IPS DF 6.9 (cell line): ENCODE measurements at places on chromosomes 5 and 9.

GRCh38 chr9:72154468-72155285 is 5.4 kb downstream of the GDA start:
- DNase-seq, result no peak

- no peak for DNase-seq
These were observed 721 bp downstream of the GIN1 start for GRCh38 chr5:103119070-103119764.

GRCh38 chr9:137353223-137354152 is 51.4 kb upstream of the NRARP start:
- no peak for DNase-seq

- no peak for DNase-seq
These were observed 716 bp downstream of the STX17 start for GRCh38 chr9:99907208-99907532.

GRCh38 chr5:169182797-169183196 is 118.1 kb downstream of the SLIT3 start:
- DNase-seq, result no peak

- no peak for DNase-seq
These were observed 64.9 kb downstream of the CFAP95 start for GRCh38 chr9:69885474-69885929.

DNA sequence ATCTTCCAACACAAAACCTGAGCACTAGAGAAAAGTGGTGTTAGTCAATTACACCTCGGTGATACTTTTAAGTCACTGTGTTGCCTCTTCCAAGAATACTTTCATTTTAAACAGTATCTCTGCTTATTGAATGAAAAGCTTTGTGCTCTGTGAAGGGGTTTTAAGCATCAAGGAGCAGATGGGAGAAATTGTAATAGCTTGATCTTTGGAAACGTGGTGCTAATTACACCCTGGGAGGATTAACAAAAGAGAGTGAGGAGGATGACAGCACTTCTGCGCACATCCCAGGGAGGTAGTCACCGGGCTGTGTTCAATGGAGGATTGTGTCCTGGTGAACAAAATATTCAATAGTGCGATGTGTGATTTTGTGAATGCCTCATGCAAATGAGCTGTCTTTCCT is 477.4 kb upstream of the ADAMTS16 start:
- no peak for DNase-seq

DNA sequence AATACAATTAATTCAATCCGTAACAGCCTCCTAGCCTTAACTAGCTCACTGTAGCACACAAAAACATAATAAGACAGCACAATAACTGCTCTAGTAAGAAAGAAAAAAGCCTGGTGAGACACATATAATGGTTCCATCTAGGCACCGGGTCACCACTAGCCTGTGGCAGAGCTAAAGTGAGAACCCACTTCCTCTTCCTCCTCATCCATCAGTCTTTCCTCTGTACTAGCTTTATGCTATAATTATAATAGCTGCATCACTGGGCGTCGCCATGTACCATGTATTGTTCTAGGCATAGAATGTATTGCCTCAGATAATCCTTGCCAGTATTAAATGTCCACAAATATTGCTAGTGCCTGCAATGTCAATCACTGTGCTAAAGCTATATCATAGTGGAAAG is 23.1 kb downstream of the ADRB2 start:
- DNase-seq, result no peak

GRCh38 chr9:6330958-6331634 is 2.9 kb downstream of the TPD52L3 start:
- DNase-seq, result no peak

DNA sequence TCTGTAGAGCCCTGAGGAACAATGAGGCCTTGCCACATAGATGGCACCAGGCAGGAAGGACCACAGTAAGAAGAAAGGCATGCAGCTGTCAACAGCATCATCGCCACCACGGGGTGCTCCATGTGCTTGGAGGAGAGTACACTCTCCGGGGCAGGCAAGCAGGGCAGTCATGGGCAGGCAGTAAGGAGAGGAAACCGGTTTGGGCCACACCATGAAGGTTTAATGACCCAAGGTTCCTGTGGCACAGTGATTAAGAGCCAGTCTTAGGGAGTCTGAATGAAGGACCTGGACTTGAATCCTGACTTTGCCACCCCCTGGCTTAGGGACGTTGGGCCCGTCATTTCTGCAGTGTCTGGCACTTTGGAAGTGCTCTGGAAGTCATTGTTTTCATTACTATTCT is 80.6 kb upstream of the ZBTB43 start:
- no peak for DNase-seq

- DNase-seq, result no peak
These were observed 31.2 kb upstream of the AFAP1L1 start for GRCh38 chr5:149240354-149240998.

DNA sequence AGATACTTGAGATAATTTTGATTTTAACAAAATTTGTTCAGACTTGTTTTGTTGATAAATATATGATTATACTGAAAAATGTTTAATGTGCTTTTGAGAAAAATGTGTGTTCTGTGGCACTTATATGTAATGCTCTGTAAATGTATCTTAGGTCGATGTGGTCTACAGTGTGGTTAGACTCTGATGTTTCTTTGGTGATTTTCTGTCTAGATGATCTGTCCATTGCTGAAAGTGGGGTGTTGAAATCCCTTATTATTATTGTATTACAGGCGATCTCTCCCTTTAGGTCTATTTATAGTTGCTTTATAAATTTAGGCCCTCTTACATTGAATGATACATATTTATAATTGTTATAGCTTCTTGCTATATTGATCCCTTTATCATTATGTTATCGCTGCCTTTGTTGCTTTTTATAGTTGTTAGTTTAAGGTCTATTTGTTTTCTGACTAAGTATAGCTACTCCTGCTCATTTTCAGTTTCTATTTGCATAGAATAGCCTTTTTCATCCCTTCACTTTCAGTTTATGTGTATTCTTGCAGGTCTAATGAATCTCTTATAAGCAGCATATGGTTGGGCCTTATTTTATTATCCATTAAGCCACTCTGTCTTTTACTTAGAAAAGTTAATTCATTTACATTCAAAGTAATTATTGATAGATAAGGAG is 124.3 kb downstream of the MRPS30 start:
- DNase-seq, result no peak

GRCh38 chr9:126164796-126165525 is 161.7 kb upstream of the MVB12B start:
- DNase-seq, result no peak

GRCh38 chr9:13220837-13221236 is 58.7 kb downstream of the MPDZ start:
- DNase-seq, result no peak

GRCh38 chr9:136105398-136106135 is 10.5 kb upstream of the NACC2 start:
- no peak for DNase-seq

DNA sequence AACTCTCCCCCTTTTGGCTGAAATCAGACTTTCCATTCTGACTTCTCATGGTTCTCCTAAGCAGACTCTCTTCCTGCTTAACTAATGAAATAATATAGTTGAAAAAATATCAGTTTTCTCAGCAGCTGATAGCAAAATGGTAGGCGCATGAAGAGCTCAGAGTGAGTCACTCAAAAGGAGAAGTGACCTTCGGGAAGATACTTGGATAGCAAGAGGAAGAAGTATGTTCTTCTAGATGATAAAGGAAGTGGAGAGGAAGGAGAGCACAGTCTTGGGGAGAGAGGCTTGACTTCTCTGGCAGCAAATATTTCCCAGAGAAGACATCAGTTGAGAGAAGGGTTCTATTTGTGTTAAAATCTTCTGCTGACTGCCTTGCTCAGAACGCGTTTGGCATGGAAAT is 101.5 kb downstream of the TAF11L14 start:
- no peak for DNase-seq

DNA sequence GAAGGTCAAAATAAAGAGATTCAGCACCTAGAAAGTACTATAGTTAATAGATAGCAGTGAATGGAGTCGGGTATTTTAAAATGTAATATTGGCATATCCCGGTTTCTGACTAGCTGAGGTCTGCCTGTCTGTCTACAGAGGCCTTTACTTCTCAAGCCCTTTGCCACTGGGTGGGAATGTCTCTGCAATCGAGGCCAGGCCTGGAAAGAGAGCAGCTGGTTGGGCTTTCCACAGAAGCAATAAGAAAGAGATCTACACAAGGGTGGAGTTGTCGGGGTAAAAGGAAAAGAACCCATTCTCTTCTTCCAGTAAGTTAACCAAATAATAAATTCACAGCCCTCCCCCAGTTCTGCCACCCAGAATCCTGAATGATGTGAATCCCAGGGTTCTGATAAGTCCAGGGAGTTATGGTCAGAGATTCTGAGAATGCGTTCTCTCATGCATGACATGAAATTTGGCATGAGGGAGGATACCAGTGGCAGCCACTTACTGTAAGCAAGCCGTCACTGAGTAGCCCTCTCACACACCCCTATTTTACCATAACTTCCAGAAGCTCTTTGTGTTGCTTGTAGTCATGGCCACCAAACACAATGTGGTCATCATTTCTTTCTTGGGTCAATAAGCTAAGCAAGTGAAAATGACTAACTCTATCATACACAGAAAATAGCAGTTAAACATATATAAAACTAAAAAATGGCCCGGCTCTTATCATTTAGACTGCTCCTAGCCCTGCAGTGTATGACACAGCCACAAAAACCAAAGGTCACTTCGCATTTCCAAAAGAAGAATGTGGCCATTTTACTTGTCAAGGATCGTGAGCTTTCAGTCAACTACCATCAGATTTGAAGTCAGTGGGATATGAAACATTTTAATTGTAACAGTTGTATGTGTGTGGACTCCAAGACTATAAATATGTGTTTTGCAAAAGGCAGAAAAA is 185.0 kb downstream of the GLIS3 start:
- DNase-seq, result no peak

DNA sequence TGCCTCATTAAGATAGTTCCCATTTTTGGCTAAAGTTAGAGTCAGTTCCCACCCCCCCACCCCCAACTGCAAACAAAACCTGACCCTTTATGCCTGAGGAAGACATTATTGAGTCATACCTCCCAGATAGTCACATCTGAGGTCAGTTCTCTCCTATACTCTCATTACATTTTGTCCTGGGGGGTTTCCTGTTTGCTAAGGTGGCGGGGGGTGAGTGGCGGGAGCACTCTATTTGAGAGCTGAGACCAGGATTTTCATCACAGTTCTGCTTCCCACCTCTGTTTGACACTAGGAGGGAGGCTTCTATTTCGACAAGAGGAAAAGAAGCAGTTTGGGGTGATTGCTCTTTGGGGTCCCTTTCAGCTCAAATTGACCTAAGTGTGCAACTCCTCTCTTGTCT is 59.4 kb upstream of the ICE1 start:
- no peak for DNase-seq

DNA sequence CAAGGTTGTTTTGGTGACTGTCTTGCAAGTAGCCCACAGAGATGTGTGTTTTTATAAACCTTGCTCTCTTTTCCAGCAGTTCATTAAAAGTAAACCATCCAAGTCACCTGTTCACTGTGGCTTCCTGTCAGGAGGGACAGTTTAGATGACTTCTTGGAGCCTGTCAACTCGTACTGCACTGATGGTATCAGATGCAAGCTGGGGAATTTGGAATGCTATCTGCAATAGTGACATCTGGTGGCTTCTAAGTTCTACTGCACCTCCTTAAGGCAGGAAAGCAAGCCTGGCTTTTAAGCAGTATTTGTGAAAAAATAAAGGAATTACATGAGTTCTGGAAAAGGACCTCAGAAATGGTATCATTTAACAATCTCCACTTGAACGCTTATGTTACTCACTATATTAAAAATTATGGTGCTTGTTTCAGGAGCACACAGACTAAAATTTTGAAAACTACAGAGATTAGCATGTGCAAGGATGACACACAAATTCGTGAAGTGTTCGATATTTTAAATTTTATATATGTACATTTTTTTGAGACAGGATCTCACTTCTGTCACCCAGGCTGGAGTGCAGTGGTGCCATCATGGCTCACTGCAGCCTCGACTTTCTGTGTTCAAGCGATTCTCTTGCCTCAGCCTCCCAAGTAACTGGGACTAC is 164.0 kb downstream of the TTC39B start:
- DNase-seq, result peak; percentile 70

GRCh38 chr5:93219641-93220145 is 361.3 kb downstream of the NR2F1-AS1 start:
- no peak for DNase-seq

DNA sequence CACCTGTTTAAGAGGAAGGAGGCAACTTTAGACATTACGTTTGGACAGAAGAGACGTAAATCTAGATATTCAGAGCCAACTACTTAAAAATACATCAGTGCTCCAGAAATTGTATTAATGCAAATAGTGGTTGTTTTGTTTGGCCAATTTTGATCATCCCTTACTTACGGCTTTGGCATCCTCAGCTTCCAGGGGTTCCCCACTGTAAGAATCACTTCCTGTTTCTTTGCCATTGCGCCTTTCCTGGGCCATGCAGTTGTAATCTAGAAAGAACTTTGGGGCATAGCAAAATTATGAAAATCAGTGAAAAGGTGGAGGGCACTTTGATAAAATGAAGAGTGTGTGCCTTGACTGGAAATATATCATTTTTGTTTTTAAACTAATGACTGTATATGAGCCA is 537.2 kb upstream of the TLE4 start:
- no peak for DNase-seq

DNA sequence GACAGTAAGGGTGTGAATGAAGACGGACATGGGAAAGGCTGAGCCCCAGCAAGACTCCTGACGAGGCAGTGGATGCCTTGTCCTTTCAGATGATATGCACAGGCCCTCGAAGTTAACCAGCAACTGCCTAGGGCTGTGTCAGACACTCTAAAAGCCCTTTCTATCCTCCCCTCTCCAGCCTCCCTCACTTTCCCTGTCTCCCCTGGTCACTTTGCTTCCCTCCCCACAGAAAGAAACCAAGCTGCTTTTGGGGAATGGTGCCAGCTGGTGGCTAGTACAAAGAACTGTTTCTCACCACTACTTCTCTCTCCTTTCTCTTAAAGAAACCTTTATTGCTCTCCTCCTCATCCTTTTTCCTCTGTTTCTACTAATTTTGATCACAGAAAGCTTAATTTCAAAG is 21.4 kb downstream of the LHFPL2 start:
- no peak for DNase-seq

DNA sequence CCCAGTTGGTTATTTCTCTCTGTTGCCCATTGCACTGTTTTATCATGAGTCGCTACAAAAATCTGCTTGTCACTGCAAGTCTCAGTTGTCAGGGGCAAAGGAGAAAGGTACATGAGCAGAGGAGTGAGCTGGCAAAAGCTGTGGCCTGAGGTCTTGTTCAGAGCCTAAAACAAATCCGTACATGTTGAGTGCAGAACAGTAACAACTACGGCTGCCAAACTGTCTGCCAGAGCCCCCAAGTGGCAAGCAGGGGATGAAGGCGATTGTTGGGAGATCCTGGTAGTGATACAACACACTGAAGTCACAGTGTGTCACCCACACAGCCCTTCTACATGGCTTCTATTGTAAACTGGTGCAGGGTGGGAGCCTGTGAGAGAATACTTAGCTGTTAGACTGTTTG is 50.9 kb downstream of the BRINP1 start:
- no peak for DNase-seq
